ENCODE measurements at places on chromosomes 7 and 10.

DNA sequence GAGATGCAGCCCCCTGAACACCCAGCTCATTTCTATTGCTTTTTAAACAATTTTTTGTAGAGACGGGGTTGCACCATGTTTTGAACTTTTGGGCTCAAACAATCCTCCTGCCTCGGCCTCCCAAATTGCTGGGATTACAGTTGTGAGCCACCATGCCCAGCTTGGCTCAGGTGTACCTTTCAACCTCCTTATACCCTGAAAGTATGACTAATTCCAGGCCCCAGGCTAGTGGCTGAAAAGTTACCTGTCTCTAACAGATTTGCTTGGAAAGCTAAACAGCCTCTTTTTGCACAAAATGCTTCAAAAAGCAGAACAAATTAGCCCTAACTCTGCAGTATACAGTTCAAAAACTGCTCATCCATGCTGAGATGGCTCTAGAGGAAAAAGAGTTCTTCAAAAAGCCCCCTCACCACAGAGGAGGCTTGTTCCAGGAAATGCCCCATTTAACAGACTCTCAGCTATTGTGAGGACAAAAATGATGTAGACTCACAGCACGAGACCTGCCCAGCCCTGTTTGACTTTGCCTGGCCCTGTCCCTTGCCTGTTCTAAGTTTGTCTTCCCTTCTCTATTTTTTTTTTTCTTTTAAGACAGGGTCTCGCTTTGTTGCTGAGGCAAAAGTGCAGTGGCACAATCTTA lies 13.4 kb upstream of the AP1S1 start:
- no peak for DNase-seq

GRCh38 chr7:13656330-13656729 lies 333.1 kb downstream of the ETV1 start:
- no peak for DNase-seq

DNA sequence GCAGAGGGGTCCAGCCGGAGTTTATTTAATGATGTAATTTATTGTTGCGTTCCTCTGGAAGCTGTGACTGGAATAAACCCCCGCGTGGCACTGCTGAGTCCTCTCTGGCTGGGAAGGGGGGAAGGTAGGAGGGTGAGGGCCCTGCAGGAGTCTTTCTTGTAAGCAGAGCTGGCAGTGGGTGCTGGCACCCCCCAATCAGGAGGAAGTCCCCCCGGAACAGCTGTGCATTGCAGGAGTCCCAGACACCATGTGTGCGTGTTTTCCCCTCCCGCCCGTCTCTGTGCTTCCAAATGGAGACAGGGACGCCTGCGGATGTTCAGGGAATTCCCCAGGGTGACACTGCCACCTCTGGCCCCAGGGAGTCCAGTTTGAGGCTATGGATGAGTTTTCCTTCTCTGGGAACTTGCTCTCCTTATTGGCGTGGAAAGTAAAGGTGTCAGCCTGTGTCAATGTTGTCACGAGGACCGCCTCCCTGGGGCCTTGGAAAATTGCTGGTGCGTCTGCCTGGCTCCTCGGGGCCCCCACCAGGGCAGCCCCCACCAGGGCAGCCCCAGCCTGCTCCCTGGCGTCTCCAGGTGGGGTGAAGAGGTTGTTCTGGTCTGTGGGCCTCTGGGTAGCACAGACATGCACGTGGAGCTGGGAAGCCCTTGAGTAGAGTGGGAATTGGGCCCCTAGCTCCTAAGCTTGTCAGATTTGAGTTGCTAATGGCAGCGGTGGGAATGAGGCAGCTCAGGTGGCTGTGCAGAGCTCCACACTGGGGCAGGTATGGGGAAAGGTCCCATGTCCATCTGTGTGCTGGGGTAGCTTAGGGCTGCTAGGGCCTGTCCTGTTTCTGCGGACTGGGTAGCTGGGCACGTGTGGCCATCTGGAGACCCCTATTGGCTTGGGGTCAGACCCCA lies 2.7 kb downstream of the FZD9 start:
- DNase-seq: peak; percentile 65

- no peak for DNase-seq
Observed at GRCh38 chr7:30232391-30232790, 52.0 kb upstream of the ZNRF2 start.

DNA sequence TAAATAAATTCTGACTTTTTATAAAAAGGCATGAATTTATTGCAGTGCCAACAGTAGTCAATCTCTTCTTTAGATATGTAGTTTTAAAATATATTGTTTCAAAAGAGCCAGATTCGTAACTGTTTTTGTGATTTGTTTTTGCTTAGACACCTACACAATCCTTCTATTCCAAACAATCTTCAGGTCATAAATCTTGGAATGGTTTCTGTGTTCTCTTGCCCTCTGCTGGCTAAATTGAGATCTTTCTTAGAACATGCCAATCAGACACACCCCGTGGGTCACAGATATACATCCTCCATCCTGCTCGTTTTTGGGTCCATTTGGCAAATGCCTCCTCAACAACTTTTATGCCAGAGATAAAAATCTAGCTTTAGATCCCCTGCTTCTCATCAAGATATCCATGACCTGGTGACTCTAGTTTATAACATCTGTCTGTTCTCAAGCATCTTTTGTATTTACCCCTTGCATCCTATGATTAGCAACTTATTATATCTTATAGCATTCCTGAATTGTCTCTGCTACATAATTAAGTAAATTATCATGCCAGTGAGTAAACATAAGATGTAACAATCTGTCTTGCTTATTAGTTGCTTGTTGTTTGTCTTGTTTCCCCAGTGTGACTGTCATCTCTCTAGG lies 35.3 kb upstream of the IFRD1 start:
- peak; percentile 70 for DNase-seq

DNA sequence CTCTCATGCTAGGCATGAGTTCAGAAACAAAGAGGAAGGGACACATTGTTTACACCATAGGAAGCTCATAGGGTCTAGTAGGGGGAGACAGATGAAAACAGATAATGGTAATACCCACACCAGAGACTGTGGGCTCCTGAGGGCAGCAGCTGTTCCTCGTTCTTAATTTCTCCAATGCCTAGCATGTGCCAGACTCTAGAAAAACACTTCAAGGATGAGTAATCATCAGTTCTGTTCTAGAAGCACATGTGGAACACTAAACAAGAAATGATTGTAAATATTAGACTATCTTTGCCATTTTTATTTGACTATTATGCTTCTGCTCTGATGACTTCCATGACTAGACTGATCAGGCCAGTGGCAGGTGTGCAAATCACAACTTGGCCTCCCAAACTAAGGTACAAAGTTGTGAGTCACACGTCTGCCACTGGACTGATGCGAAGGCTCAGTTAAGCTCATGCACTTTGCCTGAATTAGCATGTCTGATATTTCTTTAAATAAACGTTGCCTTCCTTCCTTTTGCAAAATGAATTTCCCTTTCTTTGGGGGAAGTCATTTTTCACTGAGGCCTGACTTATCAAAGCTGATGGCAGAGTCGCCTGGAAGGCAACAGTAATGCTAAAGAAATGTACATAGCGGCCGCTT lies 89.2 kb upstream of the FGL2 start:
- no peak for DNase-seq
